Hypothalamus (tissue), 51 donors: ENCODE measurements at places on chromosomes 3 and 15.
A peak's percentile ranks its signal among the peaks of the same experiment; 100 is the strongest.

GRCh38 chr15:79007066-79007465 lies 62.2 kb upstream of the CTSH start:
- DNase-seq = no peak

- DNase-seq = no peak
These were observed 52.2 kb upstream of the PCSK6 start for GRCh38 chr15:101541501-101542292.

- no peak for DNase-seq
These were observed 169.7 kb downstream of the KCNMB2 start for GRCh38 chr3:178705925-178706324.

DNA sequence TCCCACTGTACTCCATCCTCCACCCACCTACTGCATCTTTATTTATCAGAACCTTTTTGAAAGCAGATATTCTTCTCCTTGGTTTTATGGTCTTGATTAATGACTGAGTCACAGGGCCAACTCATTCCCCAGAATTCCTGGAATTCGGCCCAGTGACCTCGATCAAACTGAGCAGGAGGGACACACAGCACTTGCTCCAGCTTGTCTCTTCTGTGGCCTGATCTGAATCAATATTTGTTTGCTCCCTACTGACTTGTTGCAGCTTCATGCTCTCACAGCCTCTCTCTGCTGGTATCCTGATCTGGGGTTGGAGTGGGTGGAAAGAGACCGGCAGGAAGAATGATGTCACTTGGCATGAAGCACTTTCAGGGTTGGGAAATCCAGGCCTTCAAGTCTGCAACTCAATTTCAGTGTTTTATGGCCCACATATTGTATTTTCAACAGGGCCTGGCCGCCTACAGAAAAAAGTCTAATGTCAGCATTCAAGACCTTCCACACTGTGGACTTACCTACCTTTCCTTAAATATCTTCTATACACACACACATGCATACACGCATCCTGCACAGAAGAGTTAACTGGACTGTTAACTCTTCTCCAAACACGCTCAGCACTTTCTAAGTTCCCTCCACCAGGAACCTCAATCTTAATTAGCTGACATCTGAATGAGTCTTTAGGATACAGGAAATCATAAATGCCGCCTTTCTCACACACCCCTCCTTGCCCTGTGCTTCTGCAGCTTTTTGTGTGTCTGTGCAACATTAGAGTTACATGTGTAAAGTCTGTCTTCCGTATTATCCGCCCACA lies 4.6 kb downstream of the ANXA2 start:
- no peak for DNase-seq

- DNase-seq = no peak
These were observed 109.2 kb upstream of the STT3B start for GRCh38 chr3:31423482-31423881.

- DNase-seq = peak; percentile 41
These were observed 13.2 kb upstream of the ADPGK start for GRCh38 chr15:72796515-72797337.

- DNase-seq = no peak
These were observed 74.7 kb downstream of the ZNF148 start for GRCh38 chr3:125300416-125300815.

DNA sequence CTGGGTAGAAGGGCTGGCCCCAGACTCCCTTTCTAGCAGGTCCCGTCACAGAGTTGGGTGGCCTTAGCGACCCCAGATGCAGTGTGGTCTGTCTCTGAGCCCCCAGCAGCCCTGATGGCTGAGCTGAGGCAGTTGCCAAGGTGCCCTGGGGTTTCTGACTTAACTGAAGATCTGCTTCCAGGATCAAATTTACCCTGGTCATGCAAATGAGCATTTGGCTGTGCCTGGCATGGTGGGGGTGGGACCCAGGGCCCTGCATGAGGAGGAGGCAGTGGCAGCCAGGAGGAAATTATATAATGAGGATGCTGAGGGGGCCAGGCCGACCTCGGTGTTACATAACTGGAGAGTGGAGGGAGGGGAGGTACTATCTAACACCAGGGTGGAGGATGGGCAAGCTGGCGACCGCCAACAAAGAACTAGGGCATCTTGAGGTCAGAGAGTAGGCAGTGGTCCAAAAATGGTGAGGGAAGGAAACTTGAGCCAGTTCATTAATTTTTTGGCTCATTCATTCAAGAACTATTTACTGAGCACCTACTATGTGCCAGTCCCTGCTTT lies 16.4 kb downstream of the PLEKHO2 start:
- DNase-seq = peak; percentile 59

GRCh38 chr15:62306851-62307504 lies 141.9 kb upstream of the C2CD4B start:
- DNase-seq = peak; percentile 34

DNA sequence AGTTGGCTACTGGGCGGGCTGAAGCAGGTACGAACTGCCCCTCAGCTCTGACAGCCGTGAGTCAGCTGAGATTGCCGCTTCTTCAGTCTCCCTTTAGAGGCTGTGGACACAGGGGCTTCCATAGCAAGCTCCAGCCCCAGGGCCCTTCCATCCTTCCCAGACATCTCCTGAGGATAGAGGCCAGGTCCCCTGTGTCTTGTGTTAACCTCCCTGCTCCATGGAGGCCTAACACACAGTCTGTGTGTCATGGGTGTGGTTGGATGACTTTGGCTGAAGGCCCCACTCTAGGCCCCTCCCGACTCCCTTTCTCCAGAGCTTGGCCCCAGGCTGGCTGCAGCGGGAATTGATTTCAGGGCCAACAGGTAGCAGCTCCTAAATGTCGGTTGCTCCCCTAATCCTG lies 116.1 kb upstream of the TLE3 start:
- no peak for DNase-seq

DNA sequence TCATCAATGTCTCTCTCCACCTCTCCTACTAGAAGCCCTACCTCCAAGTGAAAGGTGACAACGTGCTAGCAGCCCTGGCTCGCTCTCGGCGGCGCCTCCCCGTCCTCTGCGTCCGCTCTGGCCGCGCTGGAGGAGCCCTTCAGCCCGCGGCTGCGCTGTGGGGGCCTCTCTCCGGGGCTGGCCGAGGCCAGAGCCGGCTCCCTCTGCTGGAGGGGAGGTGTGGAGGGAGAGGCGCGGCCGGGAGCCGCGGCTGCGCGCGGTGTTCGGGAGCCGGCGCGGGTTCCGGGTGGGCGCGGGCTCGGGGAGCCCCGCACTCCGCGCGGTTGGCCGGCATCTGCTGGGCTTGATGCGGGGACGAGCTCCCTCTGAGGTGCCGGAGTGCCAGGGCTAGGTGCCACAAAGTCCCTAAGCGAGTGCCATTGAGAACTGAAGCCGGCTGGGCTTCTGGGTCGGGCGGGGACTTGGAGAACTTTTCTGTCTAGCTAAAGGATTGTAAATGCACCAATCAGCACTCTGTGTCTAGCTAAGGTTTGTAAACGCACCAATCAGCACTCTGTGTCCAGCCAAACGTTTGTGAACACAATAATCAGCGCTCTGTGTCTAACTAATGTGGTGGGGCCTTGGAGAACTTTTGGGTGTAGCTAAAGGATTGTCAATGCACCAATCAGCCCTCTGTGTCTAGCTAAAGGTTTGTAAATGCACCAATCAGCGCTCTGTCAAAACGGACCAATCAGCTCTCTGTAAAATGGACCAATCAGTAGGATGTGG lies 84.8 kb upstream of the ARRDC4 start:
- no peak for DNase-seq
